Stomach (tissue), 19 donors: ENCODE measurements at places on chromosomes 6 and 20. TPM values are rescaled to one million over a fixed set of nuclear protein-coding genes. Genes with fewer than 3 reads are reported as not detected.

MAS1 gene
- under 0.01 TPM for polyA plus RNA-seq

PACRG gene
- polyA plus RNA-seq: 2.9 TPM

BPIFB4 gene
- not detected for polyA plus RNA-seq

BTNL2 gene
- not detected for polyA plus RNA-seq

DLGAP4 gene
- polyA plus RNA-seq: 21.1 TPM

CGA gene
- not detected for polyA plus RNA-seq

MAFB gene
- polyA plus RNA-seq: 7.2 TPM

ZNF512B gene
- polyA plus RNA-seq: 7.6 TPM

ENTPD6 gene
- 56.6 TPM for polyA plus RNA-seq

SAMD5 gene
- polyA plus RNA-seq: 3.7 TPM

GPLD1 gene
- polyA plus RNA-seq: 0.31 TPM

COL9A1 gene
- 0.25 TPM for polyA plus RNA-seq

SLC13A3 gene
- 1.1 TPM for polyA plus RNA-seq

EDN3 gene
- polyA plus RNA-seq: 6.4 TPM

DNAH8 gene
- under 0.01 TPM for polyA plus RNA-seq

MACROD2 gene
- polyA plus RNA-seq: 0.78 TPM

CLPSL2 gene
- not detected for polyA plus RNA-seq

ZNF165 gene
- 1.8 TPM for polyA plus RNA-seq

ADGB gene
- polyA plus RNA-seq: not detected

SEMG2 gene
- not detected for polyA plus RNA-seq

PFDN4 gene
- 70.6 TPM for polyA plus RNA-seq

EDN1 gene
- 4.4 TPM for polyA plus RNA-seq

FRK gene
- 1.8 TPM for polyA plus RNA-seq

ALDH5A1 gene
- polyA plus RNA-seq: 2.5 TPM

RIMS1 gene
- polyA plus RNA-seq: 1.2 TPM

BMP5 gene
- 2.4 TPM for polyA plus RNA-seq

CCN6 gene
- polyA plus RNA-seq: not detected

CENPQ gene
- 3.6 TPM for polyA plus RNA-seq

NKX2-2 gene
- polyA plus RNA-seq: 1.4 TPM

PSORS1C2 gene
- not detected for polyA plus RNA-seq

PNLDC1 gene
- polyA plus RNA-seq: 0.30 TPM

C6orf52 gene
- 2.8 TPM for polyA plus RNA-seq

FAM83D gene
- 3.1 TPM for polyA plus RNA-seq

PROKR2 gene
- polyA plus RNA-seq: not detected

SUMO4 gene
- not detected for polyA plus RNA-seq

AVP gene
- not detected for polyA plus RNA-seq

MYCT1 gene
- polyA plus RNA-seq: 2.1 TPM

OR2H1 gene
- not detected for polyA plus RNA-seq

SLC22A16 gene
- polyA plus RNA-seq: 0.31 TPM

MDFI gene
- polyA plus RNA-seq: 17.2 TPM

WDR46 gene
- polyA plus RNA-seq: 65.1 TPM

MMP24 gene
- polyA plus RNA-seq: 0.15 TPM

PRDM13 gene
- polyA plus RNA-seq: not detected

UBE2C gene
- 72.2 TPM for polyA plus RNA-seq

TMEM217 gene
- polyA plus RNA-seq: 0.60 TPM

NR2E1 gene
- polyA plus RNA-seq: not detected

IL17F gene
- not detected for polyA plus RNA-seq
